Activated naive CD4-positive, alpha-beta T cell treated with anti-CD3 and anti-CD28 coated beads for 36 hours (primary cell): ENCODE measurements at places on chromosomes 11 and 22.

DNA sequence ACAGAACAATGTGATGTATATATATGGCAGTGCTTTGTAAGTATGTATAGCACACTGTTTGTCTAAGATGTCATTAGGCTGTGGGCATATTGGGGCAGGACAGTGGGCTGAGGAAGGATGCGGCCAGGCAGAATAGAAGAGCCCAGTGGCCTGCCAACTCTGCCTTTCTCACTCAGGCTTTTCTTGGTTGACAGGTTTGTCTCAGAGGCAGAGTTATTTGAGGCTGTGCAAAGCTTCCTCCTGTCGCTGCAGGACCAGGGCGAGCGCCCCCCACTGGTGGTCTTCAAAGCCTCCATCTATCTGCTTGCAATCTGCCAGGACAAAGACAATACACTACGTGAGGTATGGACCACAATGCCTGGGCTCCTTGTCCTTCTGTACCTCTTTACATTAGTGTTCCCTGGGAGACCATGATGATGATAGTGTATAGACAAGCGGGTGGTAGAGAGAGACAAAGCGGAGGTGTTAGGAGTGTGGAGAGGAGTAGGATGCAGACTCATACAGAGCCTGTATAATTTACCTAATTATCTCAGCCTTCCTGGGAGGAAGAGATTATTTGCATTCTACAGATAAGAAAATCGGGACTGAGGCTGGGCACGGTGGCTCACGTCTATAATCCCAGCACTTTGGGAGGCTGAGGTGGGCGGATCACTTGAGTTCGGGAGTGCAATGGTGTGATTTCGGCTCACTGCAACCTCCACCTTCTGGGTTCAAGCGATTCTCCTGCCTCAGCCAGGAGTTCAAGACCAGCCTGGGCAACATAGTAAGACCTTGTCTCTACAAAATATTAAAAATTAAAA lies 37.3 kb upstream of the CCDC134 start:
- H3K36me3 ChIP-seq = no peaks in the 10 kb centered on the region
- H3K4me3 ChIP-seq = no peak overlapping the region
- H3K4me1 ChIP-seq = peaks cover 4% of the 10 kb centered on the region
- H3K27ac ChIP-seq = no peak overlapping the region
- peak; percentile 56 for DNase-seq
- peaks cover under 1% of the 10 kb centered on the region for H3K27me3 ChIP-seq

DNA sequence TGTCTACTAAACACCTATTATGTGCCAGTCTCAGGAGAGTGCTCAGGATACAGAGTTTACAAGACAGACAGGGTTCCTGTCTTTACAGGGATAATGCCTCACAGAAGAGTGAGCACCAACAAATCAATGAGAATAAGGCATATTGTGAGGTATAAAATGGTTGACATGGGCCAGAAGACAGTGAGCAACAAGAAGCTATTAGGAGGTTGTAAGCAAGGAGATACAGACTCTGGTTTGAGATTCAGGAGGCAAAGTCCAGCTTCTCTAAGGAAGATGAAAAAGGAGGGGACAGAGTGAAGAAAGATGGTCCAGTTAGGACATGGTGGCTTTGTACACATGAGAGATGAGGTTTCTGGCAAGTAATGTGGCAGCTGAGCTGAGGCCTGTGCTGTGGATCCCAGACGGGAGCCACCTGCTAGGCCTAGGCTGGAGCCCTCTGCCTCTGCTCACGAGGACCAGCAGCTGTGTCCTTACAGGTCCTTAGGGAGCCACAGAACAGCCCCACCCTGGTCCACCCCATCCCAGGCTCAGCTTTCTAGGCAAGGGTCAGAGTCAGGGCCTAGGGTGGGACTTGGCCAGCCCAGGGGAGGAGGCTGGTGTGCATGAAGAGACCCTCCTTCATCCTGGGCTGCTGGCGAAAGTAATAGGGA lies 110.5 kb downstream of the ZNF280B start:
- peaks cover 2% of the 10 kb centered on the region for H3K27me3 ChIP-seq
- no peak overlapping the region for H3K27ac ChIP-seq
- no peak overlapping the region for H3K4me3 ChIP-seq
- H3K36me3 ChIP-seq = no peaks in the 10 kb centered on the region

GRCh38 chr11:11400635-11401232 lies 47.7 kb upstream of the CSNK2A3 start:
- peak; percentile 10 for DNase-seq
- no peak overlapping the region for H3K27ac ChIP-seq
- no peaks in the 10 kb centered on the region for H3K36me3 ChIP-seq
- no peak overlapping the region for H3K4me3 ChIP-seq
- H3K27me3 ChIP-seq = peaks cover 4% of the 10 kb centered on the region

GRCh38 chr11:95816037-95816436 lies 25.7 kb downstream of the CEP57 start:
- no peak for DNase-seq
- peaks cover 25% of the 10 kb centered on the region for H3K36me3 ChIP-seq
- H3K27ac ChIP-seq = no peak overlapping the region
- H3K27me3 ChIP-seq = no peaks in the 10 kb centered on the region
- H3K4me3 ChIP-seq = no peak overlapping the region

- no peaks in the 10 kb centered on the region for H3K4me1 ChIP-seq
- H3K4me3 ChIP-seq = no peak overlapping the region
- peaks cover 8% of the 10 kb centered on the region for H3K27me3 ChIP-seq
- DNase-seq = no peak
Measured at GRCh38 chr11:79330651-79331050, 110.2 kb downstream of the TENM4 start.

DNA sequence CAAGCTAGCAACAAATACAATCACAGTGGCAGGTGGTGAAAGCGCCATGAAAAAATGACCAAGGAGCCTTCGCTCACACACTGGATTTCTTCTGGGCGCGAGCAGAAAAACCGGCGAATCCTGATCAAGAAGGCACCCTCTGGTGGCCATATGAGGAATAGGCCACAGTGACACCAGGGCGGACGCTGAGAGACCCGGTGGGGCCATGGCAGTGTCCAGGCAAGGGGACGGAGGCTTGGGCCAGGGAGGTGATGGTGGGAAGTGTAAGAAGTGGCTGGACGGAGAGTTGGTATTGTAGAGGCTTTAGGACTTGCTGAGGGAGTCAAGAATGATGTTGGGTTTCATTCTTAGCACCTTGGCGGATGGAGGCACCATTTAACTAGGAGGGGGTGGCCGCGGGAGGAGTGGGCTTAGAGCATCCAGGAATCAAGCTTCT lies 16.9 kb upstream of the RAC2 start:
- no peaks in the 10 kb centered on the region for H3K27me3 ChIP-seq
- DNase-seq = peak; percentile 75
- peaks cover 34% of the 10 kb centered on the region for H3K4me1 ChIP-seq
- H3K4me3 ChIP-seq = no peak overlapping the region
- no peaks in the 10 kb centered on the region for H3K36me3 ChIP-seq
- no peak overlapping the region for H3K27ac ChIP-seq

DNA sequence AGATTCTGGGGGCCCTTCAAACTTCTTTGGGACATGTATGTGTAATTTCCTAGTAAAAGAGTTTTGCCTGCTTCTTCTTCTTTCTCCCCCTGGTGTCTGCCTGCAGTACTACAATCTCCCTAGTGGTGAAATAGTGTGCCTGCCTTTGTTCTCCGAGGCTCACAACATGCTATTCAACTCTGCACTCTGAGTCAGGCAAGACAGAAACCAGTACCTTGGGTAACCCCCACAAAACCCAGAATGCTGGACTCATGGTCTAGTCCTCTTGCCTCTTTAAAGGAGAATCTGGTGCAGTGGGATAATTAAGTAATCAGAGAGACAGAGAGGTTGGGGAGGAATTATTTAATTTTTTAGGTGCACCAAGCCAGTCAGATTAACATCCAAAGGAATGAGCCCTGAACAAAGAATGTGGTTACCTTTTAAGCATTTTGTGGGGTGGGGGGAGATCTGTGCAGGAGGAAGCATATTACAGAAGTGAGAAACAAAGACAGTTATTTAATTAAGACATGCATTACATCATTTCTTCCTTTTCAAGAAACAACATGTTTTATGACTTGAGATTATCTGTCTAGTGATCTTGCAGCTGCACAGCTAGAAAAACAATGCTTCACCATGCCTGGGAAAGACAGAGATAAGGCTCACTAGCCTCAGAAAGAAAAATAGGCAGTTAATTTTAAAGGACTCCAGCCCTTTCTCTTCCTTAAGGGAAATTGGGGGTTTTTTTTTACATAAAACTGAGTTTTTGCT lies 11.0 kb upstream of the MS4A6A start:
- peak; percentile 79 for DNase-seq
- peaks cover 6% of the 10 kb centered on the region for H3K4me1 ChIP-seq
- H3K4me3 ChIP-seq = no peak overlapping the region
- no peaks in the 10 kb centered on the region for H3K36me3 ChIP-seq
- no peak overlapping the region for H3K27ac ChIP-seq
